ENCODE measurements at places on chromosomes 13 and 19.

- DNase-seq: no peak
Observed at GRCh38 chr13:96796091-96796633, 198.1 kb downstream of the OXGR1 start.

- no peak for DNase-seq
Observed at GRCh38 chr13:50196118-50196517, 180.9 kb downstream of the KCNRG start.

DNA sequence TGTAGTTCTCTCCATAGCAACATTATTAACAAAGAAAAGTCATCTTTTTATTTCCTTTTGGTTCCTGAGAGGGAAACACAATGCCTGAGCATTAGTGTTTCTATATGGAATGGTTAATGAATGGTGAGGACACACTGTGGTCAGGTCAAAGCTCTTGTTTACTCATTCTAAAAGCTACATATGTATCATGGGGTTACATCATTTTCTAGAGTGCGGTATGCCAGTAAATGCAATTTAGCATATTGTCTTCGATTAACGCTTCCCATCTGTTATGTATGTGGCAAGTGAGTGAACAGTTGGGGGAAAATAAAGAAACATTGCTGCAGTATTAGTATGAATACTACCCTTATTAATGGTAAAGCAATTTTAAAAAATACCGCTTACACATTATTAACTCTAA is 1152.2 kb upstream of the SPRY2 start:
- no peak for DNase-seq

GRCh38 chr13:99332456-99332855 is 25.3 kb upstream of the GPR183 start:
- no peak for DNase-seq

- no peak for DNase-seq
Observed at GRCh38 chr13:106113796-106114195, 421.7 kb downstream of the EFNB2 start.

DNA sequence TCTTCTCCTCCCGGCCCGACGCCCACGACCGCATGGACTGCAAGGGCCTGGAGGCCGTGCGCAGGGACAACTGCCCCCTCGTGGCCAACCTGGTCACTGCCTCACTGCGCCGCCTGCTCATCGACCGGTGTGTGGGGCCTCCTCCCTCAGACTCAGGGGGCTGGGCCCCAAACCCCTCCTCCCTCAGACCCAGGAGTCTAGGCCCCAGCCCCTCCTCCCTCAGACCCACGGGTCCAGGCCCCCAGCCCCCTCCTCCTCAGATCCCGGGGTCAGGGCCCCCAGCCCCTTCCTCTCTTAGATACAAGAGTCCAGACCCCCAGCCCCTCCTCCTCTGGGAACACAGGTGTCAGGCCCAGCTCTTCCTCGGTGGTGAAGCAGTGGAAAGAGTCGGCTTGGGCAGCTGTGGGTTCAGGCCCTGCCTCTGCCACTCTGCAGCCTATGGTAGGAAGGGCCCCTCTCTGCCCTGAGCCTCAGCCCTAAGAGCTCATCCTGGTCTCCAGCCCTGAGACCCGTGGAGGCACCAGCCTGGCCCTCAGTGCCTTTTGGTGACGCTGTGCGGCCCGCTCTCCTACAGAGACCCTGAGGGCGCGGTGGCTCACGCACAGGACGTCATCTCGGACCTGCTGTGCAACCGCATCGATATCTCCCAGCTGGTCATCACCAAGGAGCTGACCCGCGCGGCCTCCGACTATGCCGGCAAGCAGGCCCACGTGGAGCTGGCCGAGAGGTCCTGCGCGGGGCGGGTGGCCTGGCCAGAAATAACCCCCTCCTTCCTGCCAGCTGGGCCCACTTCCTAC is 3.7 kb upstream of the SPIB start:
- DNase-seq: peak; percentile 67

DNA sequence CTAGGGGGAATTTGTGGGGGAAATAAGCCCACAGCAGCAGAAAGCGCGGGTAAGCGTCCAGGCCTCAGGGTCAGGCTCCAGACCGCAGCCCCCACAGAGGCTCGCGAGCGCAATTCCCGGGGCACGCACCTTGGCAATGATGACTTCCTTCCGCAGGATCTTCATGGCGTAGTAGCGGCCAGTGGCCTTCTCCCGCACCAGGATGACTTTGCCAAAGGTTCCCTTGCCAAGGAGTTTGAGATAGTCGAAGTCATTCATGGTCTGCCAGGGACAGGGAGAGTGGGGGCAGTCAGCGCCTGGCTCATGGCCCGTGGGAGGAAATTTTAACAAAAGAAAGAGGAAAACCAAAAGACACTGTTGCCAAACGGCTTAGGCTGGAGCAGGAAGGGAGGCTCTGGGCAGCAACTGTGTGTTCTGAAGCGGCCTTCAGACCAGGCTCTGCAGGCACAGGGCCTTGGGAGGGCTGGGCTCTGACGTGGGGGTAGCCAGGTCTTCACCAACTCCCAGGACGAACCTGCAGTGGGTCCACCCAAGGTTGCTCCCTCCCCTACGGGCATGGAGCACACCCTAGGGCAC is 15.4 kb upstream of the CCNP start:
- DNase-seq: no peak

DNA sequence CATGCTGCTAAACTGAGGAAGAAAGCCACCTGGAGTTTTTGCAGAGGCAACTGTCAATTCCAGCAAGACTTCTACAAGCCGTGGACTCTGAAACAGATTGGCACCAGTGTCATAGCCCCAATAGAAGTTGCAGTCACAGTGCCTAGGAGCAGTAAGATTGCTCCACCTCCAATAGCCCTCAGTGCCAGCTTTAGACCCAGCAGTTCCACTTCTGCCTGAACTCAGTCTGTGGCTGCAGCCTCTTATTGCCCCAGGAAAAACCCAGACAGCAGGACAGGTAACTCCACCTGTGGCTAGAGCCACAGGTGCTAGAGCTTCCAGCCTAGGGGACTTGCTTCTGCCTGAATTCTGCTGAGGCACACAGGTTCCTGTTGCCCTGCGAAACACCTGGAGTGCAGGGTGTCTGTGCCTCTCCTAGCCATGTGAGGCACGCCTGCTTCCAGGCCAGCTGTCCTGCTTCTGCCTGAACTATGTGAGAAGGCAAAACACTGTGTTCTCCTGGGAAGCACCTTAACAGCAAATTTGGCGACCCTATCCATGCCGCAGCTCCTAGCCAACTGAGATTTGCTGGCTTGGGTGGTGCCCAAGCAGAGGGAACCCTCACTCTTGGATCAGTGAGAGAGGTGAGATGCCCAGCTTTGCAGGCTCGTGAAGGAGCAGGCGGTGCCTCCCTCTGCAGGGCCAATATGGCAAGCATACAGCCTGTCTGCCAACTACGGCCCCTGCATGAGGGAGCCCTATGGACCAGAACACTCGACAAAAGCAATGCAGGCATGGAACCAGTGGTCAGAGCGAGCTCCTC is 607.6 kb downstream of the PCDH17 start:
- no peak for DNase-seq

DNA sequence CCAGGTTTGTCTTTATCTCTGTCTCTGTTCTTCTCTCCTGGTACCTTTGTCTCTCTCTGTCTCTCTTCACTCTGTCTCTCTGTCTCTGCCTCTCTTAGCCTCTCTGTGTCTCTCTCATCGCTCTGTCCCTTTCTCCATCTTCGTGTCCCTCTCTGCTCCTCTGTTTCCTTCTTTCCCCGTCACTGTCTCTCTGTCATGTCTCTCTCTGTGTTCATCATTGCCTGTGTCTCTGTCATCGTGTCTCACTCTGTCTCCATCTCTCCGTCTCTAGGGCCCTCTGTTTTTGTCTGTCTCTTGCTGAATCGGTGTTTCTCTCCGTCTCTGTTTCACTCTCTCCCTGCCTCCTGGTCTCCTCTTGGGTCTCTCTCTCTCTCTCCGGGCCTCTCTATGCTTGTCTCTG is 2.9 kb upstream of the KCNN4 start:
- DNase-seq: no peak

- DNase-seq: peak; percentile 48
Observed at GRCh38 chr19:35135389-35135909, 590 bp upstream of the LGI4 start.

- no peak for DNase-seq
Observed at GRCh38 chr19:1761528-1762242, 8.4 kb downstream of the ONECUT3 start.

- no peak for DNase-seq
Observed at GRCh38 chr19:2309734-2310362, 1.9 kb upstream of the LINGO3 start.

GRCh38 chr19:40803857-40804782 is 5.1 kb downstream of the EGLN2 start:
- peak; percentile 90 for DNase-seq

DNA sequence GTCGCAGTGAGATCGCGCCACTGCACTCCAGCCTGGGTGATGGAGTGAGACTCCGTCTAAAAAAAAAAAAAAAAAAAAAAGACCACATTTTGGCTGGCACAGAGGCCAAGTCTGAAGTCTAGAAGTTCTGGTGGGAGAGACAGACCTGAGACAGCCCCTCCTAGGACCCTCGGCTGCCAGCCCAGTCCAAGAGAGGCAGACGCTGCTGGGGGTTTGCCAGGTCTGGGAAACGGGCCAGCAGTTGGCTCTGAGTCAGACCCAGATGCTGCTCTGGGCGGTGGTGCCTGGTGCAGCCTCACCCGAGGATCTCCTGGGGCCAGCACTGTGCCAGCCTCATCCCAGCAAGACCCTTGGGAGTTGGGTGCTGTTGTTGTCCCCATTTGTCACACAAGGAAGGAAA is 5.8 kb downstream of the FCHO1 start:
- no peak for DNase-seq

DNA sequence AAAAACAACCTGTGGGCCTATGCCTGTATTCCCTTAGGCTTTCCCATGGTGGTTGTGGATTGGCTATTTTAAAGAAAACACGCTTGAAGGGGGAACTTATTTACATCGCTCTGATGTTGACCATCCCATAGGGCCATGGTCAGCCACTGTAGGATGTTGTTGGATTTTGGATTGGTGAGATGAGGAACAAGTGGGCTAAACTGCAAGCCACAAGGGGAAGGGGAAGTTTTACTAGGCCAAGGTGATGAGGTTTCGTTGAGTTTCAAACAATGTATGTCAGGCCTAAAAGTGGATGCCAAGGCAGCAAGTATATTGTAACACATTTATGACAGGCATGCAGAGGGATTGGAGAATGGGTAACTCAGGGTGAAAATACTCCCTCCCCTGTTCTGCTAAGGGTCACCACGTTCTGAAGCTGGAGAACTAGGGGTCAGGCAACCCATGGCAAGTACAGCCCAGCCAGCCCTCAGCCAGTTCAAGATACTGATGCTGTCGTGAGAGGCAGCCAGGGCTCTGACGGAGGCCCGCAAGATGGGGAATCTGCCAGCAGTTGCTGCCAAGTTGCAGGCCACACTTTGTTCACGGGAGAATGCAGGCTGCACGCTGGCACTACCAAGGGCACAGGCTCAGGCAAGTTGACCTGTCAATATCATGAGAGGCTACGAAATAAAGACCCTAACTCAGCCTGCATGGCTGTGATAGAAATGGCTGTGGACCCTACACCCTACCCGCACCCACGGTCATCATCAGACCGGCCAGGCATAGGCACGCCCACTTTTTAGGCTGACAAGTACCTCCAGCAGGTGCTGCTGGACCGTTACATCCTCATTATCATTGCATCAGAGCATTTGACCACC is 11.1 kb downstream of the IRGC start:
- no peak for DNase-seq

- no peak for DNase-seq
Observed at GRCh38 chr13:50574731-50575130, 268.8 kb downstream of the DLEU7 start.

GRCh38 chr19:35470128-35470527 is 20.1 kb downstream of the KRTDAP start:
- DNase-seq: no peak

- no peak for DNase-seq
Observed at GRCh38 chr19:31314156-31314555, 35.1 kb downstream of the TSHZ3 start.

DNA sequence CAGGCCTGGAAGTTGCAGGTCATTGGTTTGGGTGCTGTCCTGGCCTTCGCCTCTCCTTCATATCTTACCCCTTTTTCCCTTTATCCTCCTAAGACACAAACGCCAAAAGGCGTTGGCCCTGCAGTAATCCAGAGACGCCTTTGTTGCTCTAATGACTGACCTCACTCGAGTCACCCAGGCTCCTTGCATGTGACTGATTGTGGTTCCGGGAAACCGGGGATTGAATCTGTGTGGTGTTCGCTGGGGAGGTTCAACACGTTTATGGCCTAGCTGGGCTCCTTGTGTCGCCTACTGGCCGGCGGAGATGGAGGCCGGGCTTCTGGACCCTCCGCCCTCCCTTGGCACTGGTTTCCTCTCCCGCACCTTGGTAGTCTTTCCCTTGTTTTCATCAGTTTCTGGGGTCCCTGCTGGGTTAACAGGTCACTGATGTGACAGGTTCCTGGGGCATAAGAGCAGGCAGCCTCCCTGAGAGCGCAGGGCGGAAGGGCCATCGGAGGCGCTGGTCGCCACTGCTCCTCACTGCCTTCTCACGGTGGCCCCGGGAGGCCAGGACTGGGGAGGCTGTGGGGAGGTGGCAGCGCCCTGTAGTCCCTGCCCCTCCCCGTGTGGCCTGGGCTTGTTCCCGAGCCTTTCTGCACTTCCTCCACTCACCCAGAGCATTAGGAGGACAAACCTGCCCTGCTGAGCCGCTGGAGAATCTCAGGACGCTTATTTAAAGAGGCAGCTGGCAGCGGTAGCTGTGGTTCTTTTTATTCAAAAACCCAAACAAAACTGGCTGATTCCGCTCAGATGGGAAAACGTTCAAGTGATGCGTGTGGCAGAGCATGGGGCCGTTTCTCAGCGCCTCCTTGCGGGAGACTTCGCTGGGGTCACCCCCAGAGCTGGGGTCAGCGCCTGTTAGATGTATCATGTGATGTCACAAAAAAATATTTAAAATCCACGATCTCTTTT is 18.1 kb upstream of the NDUFS7 start:
- no peak for DNase-seq

DNA sequence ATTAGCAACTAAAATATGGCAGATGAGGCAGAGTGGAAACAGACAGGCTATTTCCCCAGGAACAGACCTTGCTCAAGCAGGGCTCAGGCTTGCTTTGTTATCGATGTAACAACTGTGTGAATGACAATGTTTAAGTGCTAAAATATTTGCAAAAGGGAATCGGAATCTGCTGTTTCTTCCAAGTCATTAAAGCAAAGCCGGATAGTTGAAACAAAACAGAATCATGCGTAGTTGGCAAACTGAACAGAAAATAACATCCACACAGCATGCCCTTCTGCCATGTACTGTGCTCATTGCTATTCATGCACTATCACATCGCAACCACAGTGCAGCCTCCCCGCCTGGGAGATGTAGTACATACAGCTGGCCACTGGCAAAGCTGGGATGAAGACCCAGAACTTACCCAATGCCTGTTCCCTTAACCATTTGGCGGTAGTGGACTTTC is 799.1 kb downstream of the DIAPH3 start:
- no peak for DNase-seq
